Heart right ventricle (tissue), 16 donors: ENCODE measurements at places on chromosomes 2 and 18. TPM values are rescaled to one million over a fixed set of nuclear protein-coding genes. Genes with fewer than 3 reads are reported as not detected.

The ARHGAP28 gene
- polyA plus RNA-seq, result 0.35 TPM

The COL5A2 gene
- polyA plus RNA-seq, result 15.4 TPM

The CCNYL1 gene
- polyA plus RNA-seq, result 3.6 TPM

The GPATCH11 gene
- polyA plus RNA-seq, result 2.6 TPM

The LOXL3 gene
- 2.9 TPM for polyA plus RNA-seq
